ENCODE measurements at places on chromosomes 1 and 21.
A peak's percentile ranks its signal among the peaks of the same experiment; 100 is the strongest.

- DNase-seq, result no peak
Measured at GRCh38 chr1:204588826-204589225, 72.6 kb downstream of the MDM4 start.

DNA sequence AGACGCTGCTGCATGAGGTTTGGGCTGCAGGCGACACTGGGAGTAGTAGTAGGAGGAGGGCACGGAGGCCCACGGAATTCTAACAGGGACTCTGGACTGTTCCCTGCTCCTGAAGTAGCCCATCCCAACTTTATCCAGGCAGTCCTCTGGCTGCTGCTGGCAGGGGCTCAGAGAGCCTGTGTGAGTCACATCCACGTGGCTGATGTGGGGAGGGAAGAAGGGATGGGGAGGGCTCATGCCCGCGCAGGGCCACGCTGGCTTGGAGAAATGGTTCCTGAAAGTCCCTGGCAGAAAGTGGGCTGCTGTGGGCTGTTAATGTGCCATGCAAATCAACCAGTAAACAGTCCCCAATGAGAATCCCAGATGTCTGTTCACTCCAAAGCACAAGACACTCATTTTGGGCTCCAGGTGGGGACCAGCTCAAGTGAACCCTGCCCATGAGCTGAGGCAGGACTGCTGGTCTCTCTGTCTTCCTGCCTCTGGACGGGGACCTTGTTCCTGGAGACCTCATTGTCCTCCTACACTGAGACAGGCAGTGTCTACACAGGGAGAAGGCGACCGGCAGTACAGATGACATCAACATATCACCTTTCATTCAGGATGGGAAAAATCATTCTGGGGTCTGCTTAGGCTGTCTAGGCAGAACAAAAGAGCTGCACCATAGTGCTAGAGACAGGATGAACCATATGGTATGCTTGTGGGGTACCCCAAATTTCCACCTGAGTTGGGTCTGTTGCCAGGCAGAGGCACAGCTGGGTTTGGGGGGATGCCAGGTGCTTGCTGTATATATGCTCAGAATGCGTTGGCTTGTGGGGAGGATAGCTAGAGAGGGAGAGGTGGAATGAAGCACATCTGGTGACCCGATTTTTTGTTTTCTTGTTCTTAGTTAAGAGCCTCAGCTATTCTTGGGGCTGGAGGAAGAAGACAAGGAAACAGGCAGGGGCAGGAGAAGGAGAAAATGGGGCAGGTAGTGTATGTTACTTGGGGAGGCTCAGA, 57.9 kb upstream of the FMOD start:
- peak; percentile 75 for DNase-seq

DNA sequence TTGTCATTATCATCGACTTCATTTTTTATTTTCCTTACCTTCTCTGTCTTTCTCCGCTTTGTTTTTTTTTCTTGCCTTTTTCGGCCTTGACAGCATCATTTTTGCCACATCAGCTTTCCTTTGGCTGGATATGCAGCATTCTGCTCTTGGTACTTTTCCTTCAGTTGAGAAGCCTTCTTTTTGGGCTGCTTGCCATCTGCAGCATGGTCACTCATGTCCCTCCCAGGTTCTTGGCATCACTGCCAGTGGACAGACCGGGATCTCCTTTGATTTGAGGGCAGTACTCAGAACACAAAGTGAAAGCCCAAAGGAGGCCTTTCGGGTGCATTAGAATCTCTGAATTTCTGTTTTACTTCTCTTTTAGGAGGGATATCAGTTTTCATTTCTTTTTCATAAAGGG, 3.7 kb upstream of the PARP1 start:
- DNase-seq, result no peak

DNA sequence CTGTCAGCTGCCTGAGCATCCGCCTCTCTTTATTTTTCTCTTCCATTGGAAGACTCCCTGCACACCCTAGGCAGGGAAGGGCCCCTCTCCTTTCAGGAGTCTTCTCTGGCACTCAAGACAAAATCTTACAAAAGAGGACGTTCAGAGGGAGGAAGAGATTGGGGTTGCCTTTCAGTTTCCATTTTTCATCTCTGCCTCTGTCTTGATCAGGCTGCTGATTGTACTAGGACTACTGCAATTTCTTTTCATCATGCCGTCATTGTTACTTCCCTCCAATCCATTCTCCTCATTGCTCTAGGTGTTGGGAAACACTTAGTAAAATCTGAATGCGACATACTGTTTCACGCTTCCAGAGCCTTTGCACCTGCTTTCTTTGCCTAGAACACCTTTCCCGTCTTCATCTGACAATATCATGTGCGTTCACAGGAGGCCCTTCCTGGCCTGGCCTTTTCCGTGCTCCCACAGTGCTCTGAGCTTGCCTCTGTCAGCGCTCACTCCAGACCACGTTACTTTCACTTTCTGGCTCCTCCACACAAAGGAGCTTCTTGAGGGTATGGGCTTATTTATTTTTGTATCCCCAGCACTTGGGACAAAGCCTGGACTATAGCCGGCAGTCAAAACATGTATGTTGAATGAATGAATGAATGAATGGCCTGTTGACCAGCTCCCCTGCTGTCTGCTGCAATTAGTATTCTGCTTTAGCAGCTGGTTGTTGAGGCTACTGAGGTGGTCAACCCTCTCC, 10.9 kb downstream of the LRRC71 start:
- peak; percentile 66 for DNase-seq

DNA sequence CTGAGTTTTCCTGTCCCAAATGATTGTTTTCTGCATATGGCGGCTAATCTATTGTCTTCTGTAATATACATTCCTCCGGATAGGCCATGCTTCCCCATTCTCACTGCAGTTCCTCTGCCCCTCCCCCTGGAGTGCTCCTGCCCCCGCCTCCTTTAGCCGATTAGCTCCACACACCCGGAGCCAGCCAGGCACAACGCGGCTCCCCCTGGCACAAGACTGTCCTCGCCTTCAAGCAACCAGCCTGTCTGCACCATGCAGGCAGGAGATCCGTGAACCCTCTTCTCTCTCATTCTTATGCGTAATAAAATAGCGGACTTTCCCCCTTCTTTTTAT, 18.0 kb downstream of the SERTAD4 start:
- DNase-seq, result peak; percentile 37

- DNase-seq, result no peak
Measured at GRCh38 chr1:77494026-77494425, 188.4 kb downstream of the ZZZ3 start.

DNA sequence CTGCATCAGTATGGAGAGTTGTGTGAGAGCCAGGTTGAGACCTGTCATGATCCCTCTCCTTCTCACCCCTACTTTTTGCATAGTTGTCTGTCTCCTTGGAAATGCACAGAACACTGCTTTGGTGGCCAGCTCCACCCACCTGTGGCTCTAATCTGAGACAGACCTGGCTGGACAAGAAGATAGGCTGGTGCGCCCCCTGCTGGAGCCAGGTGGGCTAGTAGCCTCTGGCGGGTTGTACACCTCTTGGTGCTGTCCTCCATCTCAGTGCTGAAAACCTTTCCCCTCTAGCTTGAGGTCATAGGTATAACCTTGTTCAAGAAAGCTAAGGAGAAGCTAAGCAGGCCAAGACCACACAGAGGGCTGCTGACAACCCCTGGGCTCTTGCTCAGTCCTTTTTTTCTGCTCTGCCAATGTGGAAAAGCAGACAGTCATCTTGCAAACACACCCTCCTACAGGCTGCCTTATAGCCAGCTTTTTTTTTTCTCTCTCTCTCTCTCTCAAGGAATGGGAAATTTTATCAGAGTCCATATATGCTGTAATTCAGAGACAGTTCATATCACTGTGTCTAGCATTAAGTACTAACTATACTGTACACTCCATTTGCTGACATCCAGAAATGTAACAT, 58.8 kb upstream of the SPATA6 start:
- peak; percentile 36 for DNase-seq

GRCh38 chr1:100076319-100076718, 56.4 kb downstream of the SASS6 start:
- DNase-seq, result no peak

DNA sequence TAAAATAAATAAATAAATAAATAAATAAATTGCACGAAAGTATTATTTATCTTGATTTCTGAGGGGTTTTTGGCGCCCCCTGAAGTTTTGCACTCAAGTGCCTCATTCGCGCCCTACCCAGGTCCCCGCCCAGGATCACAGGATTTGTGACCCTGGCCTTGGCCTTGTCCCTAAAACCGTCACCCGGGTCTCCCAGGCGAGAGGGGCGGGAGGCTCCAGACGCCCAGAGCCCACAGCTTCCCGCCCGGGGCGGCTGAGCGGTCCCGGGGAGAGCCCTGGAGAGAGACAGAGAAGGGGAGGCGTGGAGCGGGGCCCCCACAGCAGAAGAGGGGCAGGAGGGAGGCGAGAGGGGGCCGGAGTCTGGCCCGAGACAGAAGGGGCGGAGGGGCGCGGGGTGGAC, 91.8 kb upstream of the CASZ1 start:
- no peak for DNase-seq

GRCh38 chr1:165365341-165365740, 8.8 kb upstream of the LMX1A start:
- DNase-seq, result no peak

- DNase-seq, result no peak
Measured at GRCh38 chr1:7333620-7334019, 437.5 kb upstream of the VAMP3 start.

DNA sequence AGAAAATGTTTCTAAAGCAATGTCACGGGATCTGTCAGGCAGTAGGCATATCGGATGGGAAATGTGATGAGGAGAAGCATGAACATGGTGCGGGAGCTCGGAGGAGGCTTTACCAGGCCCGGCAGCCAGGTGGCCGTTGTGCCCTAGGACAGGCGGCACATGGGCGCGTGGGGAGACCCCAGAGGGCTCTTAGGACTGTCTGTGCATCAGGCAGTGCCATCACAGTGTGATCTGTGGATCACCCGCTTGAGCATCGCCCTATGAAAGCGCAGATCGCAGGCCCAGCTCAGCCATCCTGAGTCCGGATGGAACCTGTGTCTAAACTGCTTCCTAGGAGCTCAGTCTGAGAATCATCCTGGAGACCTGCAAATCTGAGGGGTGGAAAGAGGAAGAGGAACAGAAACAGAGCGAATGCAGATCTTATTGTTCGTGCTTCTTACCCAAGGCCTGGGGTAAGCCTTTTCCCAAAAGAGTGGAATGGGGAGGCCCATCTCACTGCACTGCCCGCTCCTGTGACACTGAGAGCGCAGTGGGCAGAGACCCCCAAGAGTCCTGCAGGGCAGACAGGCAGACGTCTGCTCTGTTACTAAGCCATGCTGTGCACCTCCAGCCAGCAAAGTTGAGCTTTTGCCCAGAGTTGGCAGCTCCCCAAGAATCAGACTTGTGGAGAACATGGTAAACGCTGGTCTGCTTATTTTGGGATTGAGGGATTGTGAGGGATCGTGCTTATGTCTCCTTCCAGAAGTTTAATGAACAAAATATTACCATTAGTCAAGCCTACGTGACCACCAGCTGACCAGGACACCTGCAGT, 251.0 kb downstream of the RHOU start:
- peak; percentile 54 for DNase-seq

DNA sequence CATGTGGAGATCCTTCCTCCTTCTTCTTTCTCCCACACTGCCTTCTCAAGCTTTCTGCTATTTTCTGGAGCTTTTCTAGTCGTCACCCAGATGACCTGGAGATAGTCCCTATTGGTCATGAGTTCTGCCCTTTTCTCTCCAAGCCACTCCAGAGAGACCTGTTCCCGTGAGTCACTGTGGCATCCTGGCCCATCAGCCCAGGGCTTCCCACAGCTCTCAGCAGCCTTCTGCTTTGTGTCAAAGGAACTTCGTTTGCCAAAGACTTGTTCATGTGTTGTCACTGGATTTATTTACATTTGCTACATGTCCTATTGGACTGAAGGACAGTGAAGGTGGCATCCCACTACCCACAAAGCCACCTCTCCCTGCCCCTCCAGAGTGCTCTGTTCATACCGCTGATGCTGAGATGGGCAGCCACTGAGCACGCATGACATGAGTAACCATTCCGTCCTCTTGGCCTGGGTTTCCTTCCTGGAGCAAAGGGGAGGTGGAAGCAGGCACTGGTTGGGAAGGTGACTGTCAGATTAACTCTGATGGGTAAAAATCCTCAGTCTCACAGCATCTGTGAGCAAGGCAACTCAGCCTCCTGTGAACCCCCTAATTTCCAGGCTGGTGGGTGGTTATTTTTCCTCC, 119.2 kb downstream of the EDEM3 start:
- no peak for DNase-seq

- DNase-seq, result no peak
Measured at GRCh38 chr1:226424221-226425003, 16.5 kb upstream of the PARP1 start.

DNA sequence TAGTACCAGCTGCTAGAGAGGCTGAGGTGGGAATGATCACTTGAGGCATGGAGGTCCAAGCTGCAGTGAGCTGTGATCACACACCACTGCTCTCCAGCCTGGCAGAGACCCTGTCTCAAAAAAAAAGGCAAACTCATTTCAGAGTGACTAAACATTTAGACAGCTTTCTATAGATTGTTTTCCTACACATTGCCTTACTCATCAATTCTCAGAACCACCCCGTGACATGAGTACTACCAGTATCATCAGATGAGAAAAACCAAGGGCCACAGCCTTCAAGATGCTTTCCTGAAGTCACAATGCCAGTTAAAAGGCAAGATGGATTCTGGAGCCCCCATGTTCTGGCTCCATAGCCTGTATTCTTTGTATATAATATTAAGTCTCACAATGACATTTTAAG, 22.4 kb upstream of the SMPDL3B start:
- DNase-seq, result no peak

GRCh38 chr1:162861625-162862024, 650 bp upstream of the CCDC190 start:
- no peak for DNase-seq

- DNase-seq, result no peak
Measured at GRCh38 chr1:54955359-54955758, 25.1 kb upstream of the TMEM61 start.

DNA sequence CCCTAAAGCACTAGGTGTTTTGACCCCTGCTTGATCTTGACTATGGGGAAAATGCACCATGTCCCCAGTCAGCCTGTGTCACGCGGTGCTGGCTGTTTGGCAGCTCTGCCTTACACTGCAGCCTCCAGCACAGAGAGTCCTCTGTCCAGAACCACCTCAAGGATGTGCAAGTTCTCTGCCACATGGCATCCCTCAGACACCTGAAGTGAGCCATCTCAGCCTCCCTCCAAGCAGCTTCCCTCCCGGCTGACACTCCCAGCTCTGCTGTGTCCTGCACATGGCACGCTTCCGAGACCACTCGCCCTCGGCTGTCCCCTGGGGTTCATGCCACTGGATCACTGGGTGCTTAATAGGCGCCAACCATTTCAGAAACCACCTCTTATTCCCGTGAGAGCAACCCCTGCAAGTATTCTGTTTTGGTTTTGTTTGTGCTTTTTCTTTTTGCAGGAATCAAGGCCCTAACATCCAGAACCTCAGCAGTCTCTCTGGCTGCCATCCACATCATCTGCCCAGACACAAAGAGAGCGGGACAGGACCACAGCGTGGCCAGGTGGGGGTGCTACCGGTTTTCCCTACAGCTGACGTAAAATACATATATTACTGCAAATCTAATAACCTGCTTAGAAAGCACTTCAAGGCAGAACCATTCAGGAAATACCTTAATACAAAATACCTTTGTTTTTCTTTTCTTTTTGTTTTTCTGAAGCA, 45.7 kb downstream of the CAPZB start:
- DNase-seq, result no peak

Data from suppressor macrophage treated with lipopolysaccharide for 4 hours (primary cell).